Bronchus fibroblast of lung (primary cell): ENCODE measurements at places on chromosomes 12 and 14. TPM values are rescaled to one million over a fixed set of nuclear protein-coding genes. Genes with fewer than 3 reads are reported as not detected.

Gene DHH
- total RNA-seq, result not detected in 2 replicates

Gene TMEM132C
- total RNA-seq, result not detected in 2 replicates

Gene FZD10
- total RNA-seq, result not detected in 2 replicates

Gene NIN
- total RNA-seq, result 15.8 and 21.7 TPM in 2 replicates

Gene PA2G4
- total RNA-seq, result 212 and 232 TPM in 2 replicates

Gene FIGNL2
- total RNA-seq, result under 0.01 TPM in 2 replicates

Gene RDH16
- total RNA-seq, result under 0.01 TPM in 1 of 2 replicates, not detected in the other

Gene MMP19
- total RNA-seq, result 12.4 and 12.6 TPM in 2 replicates

Gene NPFF
- not detected in 2 replicates for total RNA-seq

Gene MGST1
- 246 and 251 TPM in 2 replicates for total RNA-seq

Gene CACNA2D4
- 1.0 and 1.7 TPM in 2 replicates for total RNA-seq

Gene HOTAIR
- not detected in 2 replicates for total RNA-seq

Gene TMEM253
- not detected in 2 replicates for total RNA-seq

Gene BCL2L14
- not detected in 2 replicates for total RNA-seq

Gene ERG28
- total RNA-seq, result 31.7 and 33.0 TPM in 2 replicates

Gene TMTC2
- 0.84 and 1.6 TPM in 2 replicates for total RNA-seq

Gene HOXC12
- not detected in 2 replicates for total RNA-seq

Gene ZNF740
- 5.2 and 5.9 TPM in 2 replicates for total RNA-seq

Gene SCNN1A
- 0.67 and 1.0 TPM in 2 replicates for total RNA-seq

Gene UNC79
- total RNA-seq, result not detected in 2 replicates

Gene VRK1
- 22.3 and 31.9 TPM in 2 replicates for total RNA-seq

Gene CAPRIN2
- total RNA-seq, result 12.3 and 13.2 TPM in 2 replicates

Gene GDF3
- total RNA-seq, result not detected in 2 replicates

Gene TAPBPL
- 6.9 and 10.4 TPM in 2 replicates for total RNA-seq

Gene LARP4
- total RNA-seq, result 13.5 and 14.6 TPM in 2 replicates

Gene SERPINA5
- under 0.01 and 0.15 TPM in 2 replicates for total RNA-seq

Gene ARF6
- 63.7 and 65.1 TPM in 2 replicates for total RNA-seq

Gene CPNE6
- total RNA-seq, result not detected in 2 replicates

Gene RBP5
- total RNA-seq, result not detected in 2 replicates

Gene SYT1
- total RNA-seq, result 3.4 and 4.5 TPM in 2 replicates

Gene TNFAIP2
- 32.4 and 36.6 TPM in 2 replicates for total RNA-seq

Gene SYNDIG1L
- total RNA-seq, result under 0.01 TPM in 1 of 2 replicates, not detected in the other

Gene VWF
- 0.50 and 1.2 TPM in 2 replicates for total RNA-seq

Gene SPX
- 1.2 TPM in 2 replicates for total RNA-seq

Gene RTN1
- under 0.01 and 0.59 TPM in 2 replicates for total RNA-seq

Gene CMKLR1
- total RNA-seq, result under 0.01 and 0.67 TPM in 2 replicates

Gene SYCP3
- total RNA-seq, result 0.50 TPM in 1 of 2 replicates, not detected in the other
